ENCODE measurements at places on chromosomes 2 and 18. TPM values are rescaled to one million over a fixed set of nuclear protein-coding genes. Genes with fewer than 3 reads are reported as not detected.

Gene ABCB11
- total RNA-seq: not detected

Gene ANKRD30BL
- not detected for total RNA-seq

Gene ITPRIPL1
- 1.9 TPM for total RNA-seq

Gene PRSS56
- total RNA-seq: not detected

Gene CAVIN2
- 20.5 TPM for total RNA-seq

Gene POU3F3
- 0.09 TPM for total RNA-seq

Gene CD8B2
- total RNA-seq: 0.23 TPM

DNA sequence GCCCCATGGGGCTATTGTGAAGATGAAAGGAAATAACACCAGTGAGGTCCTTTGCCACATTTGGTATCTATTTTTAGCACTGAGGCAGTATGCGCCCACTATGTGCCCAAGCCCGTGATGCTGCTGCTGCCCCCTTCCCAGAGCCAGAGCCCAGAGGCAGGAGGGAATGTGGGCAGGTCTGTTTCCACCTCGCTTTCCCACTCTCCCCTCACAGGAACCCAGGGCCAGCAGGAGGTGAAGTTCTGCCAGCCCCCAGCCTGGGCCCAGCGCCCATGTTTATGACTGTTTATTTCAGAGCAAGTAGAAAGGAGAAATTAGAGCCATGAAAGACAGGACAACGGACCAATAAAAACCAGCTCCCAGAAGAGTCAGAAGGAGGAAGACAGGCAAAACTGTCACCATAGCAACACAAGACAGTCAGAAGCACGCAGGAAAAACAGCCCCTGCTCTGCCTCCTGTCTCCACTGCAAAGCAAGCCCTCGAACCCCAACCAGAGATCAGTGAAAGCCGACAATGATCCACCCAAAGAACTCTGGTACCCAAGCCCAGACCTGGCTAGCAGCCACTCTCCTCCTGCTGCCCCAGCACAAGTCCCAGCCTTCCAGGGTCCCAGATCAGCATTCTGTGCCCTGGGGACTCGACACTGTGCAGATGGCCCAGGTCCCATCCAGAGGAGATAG, 1.4 kb downstream of the CYRIA start:
- H3K4me1 ChIP-seq: peaks cover 29% of the 10 kb centered on the region
- H3K4me3 ChIP-seq: peak overlapping the region; percentile 77
- H3K27ac ChIP-seq: peak overlapping the region; percentile 78
- H3K27me3 ChIP-seq: no peaks in the 10 kb centered on the region
- no peaks in the 10 kb centered on the region for H3K36me3 ChIP-seq

- DNase-seq: no peak
- no peak overlapping the region for H3K27ac ChIP-seq
- no peak overlapping the region for H3K4me3 ChIP-seq
- H3K4me1 ChIP-seq: no peaks in the 10 kb centered on the region
Observed at GRCh38 chr2:122019724-122020123, 264.3 kb downstream of the TSN start.

DNA sequence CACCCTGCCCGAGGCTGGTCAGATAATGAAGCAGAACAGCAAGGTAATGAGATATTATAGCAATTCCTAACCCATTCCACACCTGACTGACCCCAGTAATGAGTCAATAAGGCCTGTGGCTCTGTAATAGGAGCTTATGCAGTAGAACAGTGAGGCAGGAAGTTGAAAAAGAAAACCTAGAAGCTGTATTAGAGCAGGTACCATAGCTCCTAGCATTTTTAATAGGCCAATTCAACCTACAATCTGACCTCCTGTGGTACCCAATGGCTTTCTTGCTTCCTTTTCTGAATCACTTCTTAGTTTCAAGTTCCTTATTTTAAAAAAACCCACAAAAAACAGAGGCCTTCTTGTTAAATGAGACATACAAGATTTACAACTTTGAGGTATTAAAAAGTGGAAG, 43.6 kb upstream of the MAP2 start:
- H3K4me3 ChIP-seq: no peak overlapping the region
- H3K4me1 ChIP-seq: peaks cover 4% of the 10 kb centered on the region
- H3K27me3 ChIP-seq: no peaks in the 10 kb centered on the region
- no peaks in the 10 kb centered on the region for H3K36me3 ChIP-seq
- DNase-seq: no peak

GRCh38 chr2:11133936-11134320, 21.3 kb upstream of the SLC66A3 start:
- no peak overlapping the region for H3K27ac ChIP-seq
- peaks cover 44% of the 10 kb centered on the region for H3K4me1 ChIP-seq
- DNase-seq: no peak
- peak overlapping the region; percentile 66 for H3K4me3 ChIP-seq
- no peaks in the 10 kb centered on the region for H3K36me3 ChIP-seq

DNA sequence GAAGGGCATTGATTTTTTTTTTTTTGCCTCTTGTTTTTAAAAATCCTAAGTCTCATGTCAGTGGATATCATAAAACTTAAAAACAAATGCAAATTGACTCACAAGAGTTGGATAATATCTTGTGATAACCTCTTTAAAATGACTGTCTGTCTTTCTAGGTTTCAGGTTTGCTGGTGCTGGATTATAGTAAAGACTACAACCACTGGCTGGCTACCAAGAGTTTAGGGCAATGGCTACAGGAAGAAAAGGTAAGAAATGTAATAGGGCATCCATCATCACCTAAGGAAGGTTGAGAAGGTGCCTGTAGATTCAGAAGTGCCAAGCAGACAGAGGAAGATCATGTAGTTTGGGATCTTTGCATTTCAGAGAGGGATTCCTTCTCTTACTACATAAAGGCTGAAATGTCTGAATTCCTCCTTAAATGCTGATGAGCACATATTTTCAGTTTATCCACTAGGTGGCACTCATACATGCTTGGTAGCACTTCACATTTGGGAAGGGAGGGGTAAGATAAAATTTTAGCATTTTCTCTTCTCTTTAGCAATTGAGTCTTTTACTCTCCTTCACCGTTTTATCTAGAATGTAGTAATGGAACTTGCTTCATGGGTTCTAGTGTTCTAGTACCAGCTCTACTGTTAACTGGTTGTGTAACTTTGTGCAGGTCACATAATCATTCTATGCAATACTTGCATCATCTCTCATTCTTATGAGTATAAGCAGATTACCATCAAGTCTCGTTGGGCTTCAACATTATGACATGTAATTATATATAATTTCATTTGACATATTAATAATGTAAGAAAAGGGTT, 21.1 kb downstream of the CPS1 start:
- H3K27me3 ChIP-seq: no peaks in the 10 kb centered on the region
- no peak for DNase-seq
- H3K27ac ChIP-seq: no peak overlapping the region
- no peaks in the 10 kb centered on the region for H3K4me1 ChIP-seq
- no peaks in the 10 kb centered on the region for H3K36me3 ChIP-seq

GRCh38 chr2:126356631-126357030, 299.3 kb upstream of the GYPC start:
- H3K36me3 ChIP-seq: no peaks in the 10 kb centered on the region
- no peaks in the 10 kb centered on the region for H3K27me3 ChIP-seq
- no peak overlapping the region for H3K4me3 ChIP-seq
- no peaks in the 10 kb centered on the region for H3K4me1 ChIP-seq

DNA sequence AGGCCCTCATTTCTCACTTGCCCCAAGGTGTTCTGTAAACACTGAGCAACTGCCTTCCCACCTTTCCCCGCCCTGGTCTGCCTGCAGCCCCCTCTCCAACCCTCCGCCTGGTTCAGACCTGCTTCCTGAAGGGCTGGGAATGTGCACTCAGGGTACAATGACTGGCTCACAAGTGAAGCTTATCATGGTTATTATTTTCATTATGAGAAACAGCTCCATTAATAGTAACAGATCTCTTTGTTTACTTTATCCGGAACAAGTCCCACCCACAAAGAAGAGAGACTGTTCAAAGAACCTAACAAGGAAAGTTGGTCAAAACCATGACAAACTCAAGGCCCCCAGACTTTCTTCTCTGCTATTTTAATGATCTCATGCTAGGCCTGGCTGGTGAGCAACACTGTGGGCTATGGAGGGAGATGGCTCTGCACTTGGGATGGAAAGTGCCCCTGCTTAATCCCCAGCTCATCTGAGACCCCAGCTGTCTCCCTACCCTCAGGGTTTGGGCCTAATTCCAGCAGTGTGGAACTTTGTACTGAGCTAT, 36.7 kb downstream of the ARHGAP25 start:
- no peaks in the 10 kb centered on the region for H3K27me3 ChIP-seq
- H3K4me1 ChIP-seq: peaks cover 69% of the 10 kb centered on the region
- peak overlapping the region; percentile 2 for H3K27ac ChIP-seq
- H3K4me3 ChIP-seq: no peak overlapping the region
- no peak for DNase-seq
- no peaks in the 10 kb centered on the region for H3K36me3 ChIP-seq

DNA sequence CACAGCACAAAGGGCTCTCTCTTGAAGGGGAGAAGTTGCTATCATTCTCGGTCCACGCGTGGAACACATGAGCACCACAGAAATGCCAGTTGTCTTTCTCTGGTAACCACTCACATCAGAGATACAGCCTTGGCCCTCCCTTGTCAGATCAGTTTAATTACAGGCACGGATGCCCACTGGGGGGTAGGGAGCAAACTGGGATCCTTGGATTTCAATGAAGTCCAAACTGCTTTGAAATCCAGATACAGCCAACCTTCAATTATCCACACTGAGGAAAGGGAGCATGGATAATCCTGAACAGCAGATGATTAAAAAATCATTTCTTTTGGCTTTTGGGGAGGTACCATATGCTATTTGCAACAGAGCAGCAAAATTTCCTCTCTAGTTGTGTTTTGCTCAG, 63.7 kb upstream of the DAPL1 start:
- no peak overlapping the region for H3K27ac ChIP-seq
- no peaks in the 10 kb centered on the region for H3K27me3 ChIP-seq
- no peaks in the 10 kb centered on the region for H3K36me3 ChIP-seq
- peaks cover 15% of the 10 kb centered on the region for H3K4me1 ChIP-seq
- no peak for DNase-seq

GRCh38 chr2:231483398-231484329, 19.4 kb upstream of the NCL start:
- H3K27me3 ChIP-seq: no peaks in the 10 kb centered on the region
- peak overlapping the region; percentile 78 for H3K27ac ChIP-seq
- DNase-seq: no peak
- H3K4me3 ChIP-seq: peak overlapping the region; percentile 69
- no peaks in the 10 kb centered on the region for H3K36me3 ChIP-seq

Data from esophagus squamous epithelium (tissue), 5 donors.